ENCODE measurements at places on chromosomes 12 and 14.

DNA sequence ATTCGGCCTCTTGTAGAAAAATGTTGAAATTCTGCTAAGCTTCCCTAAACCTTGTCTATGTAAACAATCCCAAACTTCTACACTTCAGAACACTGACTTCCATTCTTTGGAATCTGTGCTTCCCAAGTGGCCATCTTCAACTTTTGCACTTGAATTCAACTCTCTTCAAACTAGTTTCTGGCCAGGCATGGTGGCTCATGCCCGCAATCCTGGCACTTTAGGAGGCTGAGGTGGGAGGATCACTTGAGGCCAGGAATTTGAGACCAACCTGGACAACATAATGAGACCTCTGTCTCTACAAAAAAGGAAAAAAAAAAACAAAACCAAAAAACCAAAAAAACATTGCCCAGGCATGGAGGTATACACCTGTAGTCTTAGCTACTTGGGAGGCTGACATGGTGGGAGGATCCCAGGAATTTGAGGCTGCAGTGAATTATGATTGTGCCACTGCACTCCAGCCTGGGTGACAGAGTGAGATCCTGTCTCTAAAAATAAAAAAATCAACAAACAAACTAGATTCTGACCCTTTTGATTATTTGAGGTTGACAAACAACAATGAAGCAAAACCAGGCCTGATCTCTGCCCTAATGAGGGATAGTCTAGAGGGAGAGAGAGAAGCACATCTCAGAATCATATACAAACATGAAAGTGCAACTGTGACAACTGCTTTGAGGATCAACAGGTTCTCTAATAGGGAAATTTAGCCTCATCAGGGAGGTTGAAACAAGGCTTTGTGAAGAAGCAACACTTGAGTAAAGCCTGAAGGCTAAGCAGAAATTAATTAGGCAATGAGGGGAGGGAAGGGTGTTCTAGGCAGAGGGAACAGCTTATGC is 11.6 kb upstream of the C12orf75 start:
- no peak for DNase-seq

- DNase-seq = no peak
Measured at GRCh38 chr14:60862283-60862682, 118.6 kb downstream of the TRMT5 start.

DNA sequence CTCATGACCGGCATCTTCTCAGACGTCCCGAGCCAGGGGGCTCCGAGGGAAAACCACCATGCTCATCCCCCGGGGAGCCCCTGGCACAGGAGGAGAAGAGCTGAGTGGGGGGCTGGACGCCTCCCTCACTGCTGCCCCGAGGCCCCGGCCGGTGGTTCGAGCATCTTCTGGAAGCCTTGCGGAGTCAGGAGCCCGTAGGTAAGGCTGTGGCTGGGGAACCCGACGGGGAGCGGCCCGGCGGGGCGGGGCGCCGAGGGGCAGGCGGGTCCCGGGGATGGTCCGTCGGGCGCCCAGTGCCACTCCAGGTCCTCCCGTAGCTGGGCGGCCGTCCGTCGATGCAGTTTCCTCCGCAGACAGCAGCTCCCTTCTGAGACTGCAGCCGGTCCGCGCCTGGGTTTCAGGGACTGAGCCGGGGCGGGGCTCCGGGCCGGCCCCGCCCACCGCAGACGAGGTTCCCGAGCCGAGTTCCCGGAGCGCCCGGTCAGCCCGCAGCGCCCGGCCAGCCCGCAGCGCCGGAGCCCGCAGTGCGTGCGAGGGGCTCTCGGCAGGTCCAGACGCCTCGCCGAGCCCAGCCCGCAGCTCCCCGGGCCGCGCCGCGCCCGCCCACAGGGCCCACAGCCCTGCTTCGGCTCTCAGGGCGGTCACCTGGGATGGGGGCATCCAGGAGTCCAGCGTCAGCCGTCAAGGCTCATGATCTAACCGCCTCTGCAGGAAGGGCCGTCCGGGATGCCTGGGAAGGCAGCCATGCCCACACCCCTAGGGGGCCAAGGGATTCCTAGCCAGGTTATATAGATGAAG is at the start of gene PGF:
Gene PGF (minus strand): TSS at position 369 of the 798 bp plus-strand sequence. CDS start 355 bp downstream, at position 14.
- peak; percentile 83 for DNase-seq

- no peak for DNase-seq
Measured at GRCh38 chr12:122610207-122610606, 83.2 kb downstream of the KNTC1 start.

- no peak for DNase-seq
Measured at GRCh38 chr12:7068240-7068993, 7.9 kb downstream of the C1S start.

DNA sequence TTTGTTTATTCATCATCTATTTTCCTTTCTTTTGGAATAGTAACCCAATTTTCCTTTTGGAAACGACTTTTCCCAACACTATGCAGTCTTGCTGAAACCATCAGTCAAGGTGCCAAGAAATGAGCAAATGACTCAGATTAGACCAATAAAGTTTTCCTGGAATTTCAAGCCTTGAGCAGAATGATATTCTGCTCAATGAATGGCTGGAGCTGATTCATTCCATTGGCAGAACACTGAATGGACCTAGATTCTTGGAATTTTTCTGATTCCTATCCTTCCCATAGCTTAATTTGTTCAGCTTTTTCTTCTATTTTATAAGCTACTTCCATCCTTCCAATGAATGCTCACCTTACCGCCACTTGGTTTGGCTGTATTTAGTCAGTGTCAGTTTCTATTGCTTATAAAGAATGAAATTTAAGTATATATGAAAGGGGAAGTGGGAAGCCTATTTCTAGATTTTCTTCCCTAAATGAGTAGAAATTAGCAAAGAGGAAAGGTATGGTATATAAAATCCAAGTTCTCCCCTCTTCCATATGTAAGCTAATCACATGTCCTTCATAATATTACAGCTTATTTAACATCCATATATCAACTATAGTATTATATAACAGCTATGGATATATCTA is 89.0 kb downstream of the C14orf39 start:
- DNase-seq = no peak

DNA sequence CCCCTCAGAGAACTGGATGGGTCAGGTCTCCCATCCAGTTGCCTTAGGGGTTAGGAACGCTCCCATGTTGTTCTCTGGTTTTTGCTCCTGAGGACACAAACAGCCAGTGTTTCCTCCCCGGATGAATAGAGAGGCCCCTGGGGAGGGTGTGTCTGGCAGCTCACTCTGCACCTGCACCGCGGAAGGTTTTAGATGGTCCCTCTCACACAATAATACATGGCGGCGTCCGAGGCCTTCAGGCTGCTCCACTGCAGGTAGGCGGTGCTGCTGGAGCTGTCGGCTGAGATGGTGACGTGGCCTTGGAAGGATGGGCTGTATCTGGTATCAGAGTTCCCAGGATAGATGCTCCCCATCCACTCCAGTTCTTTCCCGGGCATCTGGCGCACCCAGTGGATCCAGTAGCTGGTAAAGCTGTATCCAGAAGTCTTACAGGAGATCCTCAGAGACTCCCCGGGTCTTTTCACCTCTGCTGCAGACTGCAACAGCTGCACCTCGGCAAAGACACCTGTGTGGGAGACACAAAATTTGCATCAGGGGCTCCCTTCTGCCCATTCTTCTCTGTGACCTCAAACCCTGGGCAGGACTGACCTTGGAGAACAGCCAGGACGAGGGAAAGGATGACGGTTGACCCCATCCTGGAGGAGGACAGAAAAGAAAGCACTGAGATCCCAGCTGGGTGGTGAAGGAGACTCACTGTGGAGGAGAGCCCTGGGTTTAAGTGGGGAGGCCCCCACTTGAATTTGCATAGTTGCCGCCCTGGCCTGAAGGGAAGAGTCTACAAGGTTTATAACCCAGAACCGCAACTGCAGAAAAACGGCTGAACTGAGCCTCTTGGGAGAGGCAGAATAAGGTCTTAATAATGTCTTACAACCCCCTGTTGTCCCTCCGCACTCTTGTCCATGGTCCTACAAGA is 1324.8 kb downstream of the TMEM121 start:
- no peak for DNase-seq

DNA sequence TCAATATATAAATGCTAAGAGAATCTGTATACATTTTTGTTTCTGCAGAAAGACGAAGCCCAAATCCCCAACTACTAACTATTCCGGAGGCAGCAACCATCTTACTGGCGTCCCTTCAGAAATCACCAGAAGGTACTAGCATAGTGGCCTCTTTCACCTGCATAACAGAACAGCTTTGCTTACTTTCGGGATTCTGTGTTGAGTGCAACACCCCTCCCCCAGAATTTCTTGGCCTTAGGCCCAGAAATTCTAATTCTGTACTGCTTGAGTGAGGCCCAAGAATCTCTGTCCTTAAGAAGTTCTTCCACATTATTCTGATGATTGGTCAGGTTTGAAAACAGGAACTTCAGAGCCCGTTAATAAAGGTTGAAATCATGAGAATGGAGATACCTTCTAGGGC is 2.9 kb downstream of the SPX start:
- no peak for DNase-seq

DNA sequence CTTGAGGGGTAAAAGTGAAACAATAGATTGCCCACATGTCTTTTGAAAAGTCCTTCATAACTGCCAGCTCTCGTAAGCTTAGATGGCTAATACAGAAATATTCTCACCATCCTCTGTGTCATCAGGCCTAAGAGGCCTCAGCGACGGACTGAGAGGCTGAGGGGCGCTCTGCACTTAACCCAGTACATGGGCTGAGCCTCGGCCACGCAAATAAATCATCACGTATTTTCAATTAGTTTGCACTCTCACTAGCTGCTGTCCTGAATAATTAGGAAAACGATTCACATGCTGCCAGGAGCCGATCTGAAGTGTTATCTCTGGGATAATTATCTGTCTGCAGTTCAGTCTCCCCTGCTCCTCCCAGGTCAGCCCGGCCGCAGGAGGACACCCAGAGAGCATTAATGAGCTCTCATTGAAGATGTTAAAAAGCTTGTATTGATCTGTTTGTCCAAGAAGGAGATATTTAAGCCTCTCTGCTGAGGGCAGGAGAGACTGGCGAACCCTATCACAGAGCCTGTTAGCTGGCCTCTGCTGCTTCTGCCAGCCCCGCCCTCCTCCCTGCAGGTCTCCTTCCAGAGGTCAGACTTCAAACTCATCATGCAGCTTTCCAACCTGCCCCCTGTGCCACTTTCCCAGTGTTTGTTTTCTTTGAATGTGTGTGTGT is 1051.3 kb downstream of the VRK1 start:
- DNase-seq = no peak

DNA sequence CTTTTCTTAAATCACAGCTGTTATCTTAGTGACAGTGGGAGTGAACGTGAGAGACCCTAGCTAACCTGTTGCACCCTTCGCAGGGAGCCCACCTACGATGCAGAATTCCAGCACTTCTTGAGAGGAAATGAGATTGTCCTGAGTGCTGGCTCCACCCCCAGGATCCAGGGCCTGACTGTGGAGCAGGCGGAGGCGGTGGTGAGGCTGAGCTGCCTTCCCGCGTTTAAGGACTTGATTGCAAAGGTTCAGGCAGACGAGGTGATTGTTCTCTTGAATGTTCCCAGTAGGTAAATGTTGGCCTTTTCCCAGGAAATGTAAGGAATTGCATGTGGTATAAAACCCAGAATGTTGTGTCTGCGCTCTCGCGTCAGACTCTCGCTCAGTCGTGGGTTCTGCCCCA is 46.7 kb downstream of the HSP90AA1 start:
- DNase-seq = no peak

- DNase-seq = peak; percentile 59
Measured at GRCh38 chr14:75522224-75522982, at the start of gene BATF. Gene BATF, plus strand, starts transcription at chr14:75522469. Its CDS starts 214 bp downstream, at chr14:75522683.

- no peak for DNase-seq
Measured at GRCh38 chr12:30095511-30095910, 311.8 kb upstream of the TMTC1 start.

DNA sequence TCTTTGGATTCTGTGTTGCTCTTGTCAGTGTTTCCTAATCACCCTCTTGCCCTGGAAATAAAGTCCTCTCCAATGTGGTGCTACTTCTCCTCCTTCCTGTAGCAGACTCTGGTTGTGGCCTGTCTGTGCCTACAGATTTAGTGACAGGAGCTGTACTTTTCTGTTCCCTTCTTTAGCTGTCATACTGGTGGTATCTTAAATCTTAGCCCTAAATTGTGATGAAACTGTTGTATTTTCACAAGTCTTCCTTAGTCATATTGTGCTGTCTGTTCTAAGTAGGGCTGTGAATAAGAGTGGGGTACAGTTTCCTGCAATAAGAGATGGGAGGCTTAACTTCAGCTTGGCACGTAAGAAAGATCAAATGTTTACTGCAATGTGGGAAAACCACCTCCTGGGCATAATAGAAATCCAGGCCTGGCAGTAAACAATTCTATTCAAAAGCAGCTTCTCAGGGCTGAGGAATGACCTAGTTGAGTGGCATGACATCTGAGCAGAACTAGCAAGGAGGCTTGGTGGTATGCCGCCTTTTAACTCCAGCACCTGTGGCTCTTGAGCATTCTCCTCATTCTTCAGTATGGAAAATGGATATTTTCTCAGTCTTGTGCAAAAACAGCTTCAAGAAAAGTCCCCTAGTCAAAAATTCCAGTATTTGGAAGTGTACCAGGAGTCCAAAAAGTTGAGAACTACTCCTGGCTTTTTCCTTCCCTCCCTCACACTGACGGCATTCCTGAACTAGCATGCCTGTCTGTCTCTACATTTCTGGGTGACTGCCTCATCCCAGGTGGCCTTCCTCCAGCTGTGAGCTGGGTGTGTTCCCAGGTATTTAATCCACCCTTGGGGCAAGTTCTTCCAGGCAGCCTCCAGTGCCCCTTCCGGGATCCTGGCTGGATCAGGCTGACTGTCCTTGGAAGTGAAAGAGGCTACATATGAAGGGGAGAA is 19.5 kb downstream of the ANO6 start:
- DNase-seq = no peak

DNA sequence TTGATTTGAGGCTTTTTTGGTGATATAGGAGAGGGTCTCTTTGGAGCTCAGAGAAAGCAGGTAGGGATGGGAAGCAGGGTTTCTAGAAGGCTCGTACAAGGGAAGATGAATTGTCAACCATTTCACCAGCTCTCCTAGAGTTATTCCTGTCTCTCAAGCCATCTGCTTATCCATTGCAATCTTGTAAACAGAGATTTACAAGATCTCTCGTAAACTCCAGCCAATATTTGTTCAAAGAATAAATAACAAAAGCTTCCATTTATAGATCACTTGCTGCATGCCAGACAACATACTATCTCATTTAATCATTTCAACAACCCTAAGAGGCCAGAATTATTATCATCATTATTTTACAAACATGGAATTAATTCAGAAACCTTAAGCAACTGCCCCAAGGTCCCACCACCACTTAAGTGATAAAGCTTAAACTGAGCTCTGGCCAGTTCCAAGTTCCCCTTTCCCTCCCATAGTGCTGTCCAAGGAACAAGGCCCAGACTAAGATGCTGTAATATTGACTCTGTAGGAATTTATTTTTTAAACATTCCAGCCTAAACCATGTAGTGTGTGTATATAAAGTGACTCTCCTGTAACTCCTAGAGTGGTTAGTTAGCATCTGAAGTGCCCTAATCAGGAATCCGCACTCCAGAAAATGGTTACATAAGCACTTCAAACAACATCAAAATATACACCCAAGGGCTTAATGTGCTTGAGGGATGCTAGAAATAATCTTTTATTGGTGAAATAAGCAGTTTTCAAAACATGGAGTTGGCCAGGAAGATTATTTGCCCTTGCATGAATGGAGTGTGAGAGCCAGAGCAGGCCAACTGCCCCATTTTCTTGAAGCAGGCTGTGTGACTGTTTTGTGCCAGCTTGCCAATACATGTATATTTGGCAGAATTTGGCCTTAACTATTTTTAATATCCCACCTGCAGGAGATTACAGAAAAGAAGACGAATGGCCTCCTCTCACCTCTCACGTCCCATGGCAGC is 2.8 kb upstream of the PLEKHH1 start:
- DNase-seq = no peak

- DNase-seq = no peak
Measured at GRCh38 chr14:88929656-88930436, 105.4 kb downstream of the TTC8 start.

- DNase-seq = no peak
Measured at GRCh38 chr12:49545815-49546214, 7.0 kb downstream of the KCNH3 start.

GRCh38 chr14:88554457-88555286 is at the start of gene PTPN21:
Gene PTPN21, minus strand, starts transcription at chr14:88555007. Its CDS starts 4,590 bp downstream, at chr14:88550417.
- DNase-seq = peak; percentile 89

Data from mucosa of descending colon (tissue), 3 donors.